ENCODE measurements at places on chromosomes 13 and 19.

GRCh38 chr13:33015241-33015668 is 968 bp upstream of the KL start:
- DNase-seq: no peak

DNA sequence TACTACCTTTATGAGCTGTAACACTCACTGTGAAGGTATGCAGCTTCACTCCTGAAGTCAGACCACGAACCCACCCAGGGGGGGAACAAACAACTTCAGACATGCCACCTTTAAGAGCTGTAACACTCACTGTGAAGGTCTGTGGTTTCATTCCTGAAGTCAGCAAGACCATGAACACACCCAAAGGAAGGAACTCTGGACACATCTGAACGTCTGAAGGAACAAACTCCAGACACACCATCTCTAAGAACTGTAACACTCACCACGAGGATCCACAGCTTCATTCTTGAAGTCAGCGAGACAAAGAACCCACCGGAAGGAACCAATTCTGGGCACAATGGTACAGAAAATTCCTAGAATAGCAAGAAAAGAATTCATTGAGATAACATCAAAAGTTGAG is 1796.5 kb upstream of the MIR17HG start:
- no peak for DNase-seq

DNA sequence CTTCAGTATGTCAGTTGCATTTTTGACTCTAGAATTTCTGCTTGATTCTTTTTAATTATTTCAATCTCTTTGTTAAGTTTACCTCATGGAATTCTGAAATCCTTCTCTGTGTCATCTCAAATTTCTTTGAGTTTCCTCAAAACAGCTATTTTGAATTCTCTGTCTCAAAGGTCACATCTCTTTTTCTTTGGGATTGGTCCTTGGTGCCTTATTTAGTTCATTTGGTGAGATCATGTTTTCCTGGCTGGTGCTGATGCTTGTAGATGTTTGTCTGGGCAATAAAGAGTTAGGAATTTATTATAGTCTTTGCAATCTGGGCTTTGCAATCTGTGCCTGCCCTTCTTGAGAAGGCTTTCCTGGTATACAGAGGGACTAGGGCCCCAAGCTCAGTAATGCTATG is 18.5 kb upstream of the KBTBD7 start:
- no peak for DNase-seq

DNA sequence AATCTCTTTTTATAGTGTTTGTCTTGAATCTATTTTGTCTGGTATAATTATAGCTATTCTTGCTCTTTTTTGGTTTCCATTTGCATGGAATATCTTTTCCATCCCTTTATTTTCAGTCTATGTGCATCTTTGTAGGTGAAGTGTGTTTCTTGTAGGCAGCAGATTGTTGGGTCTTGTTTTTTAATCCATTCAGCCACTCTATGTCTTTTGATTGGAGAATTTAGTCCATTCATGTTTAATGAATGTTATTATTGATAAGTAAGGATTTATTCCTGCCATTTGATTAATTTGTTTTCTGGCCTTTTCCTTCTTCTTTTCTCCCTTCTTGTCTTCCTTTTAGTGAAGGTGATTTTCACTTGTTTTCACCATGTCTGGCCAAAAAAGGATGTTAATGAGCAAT is 11.7 kb upstream of the ZDHHC20 start:
- no peak for DNase-seq

- no peak for DNase-seq
Measured at GRCh38 chr13:37492075-37492474, 106.5 kb downstream of the POSTN start.

GRCh38 chr13:31919241-31919640 is 112.3 kb upstream of the FRY start:
- DNase-seq: no peak

DNA sequence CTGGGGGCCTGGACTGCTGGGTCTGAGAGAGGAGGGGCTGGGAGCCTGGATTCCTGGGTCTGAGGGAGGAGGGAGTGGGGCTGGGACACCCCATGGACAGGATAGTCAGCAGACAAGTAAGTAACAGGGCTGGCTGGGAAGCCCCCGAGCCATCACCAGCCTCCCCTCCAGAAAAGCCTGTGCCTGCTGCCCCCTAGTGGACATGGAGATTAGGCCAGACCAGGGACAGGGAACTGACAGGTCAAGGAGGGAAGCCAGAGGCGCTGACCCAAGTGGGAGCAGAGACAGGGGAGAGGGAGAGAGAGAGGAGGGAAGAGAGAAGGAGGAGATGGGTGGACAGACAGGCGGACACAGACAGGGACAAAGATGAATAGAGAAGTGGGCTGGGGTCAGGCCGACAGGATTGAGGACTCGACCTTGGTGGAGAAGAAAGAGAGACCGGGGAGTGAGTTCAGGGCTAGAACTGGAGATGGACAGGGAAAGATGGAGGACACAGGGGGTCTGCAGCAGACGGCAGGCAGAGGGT is 6.7 kb upstream of the ERFL start:
- DNase-seq: peak; percentile 44

- DNase-seq: no peak
Measured at GRCh38 chr13:44232774-44233173, 140.8 kb upstream of the SERP2 start.

Data from activated CD8-positive, alpha-beta memory T cell treated with anti-CD3 and anti-CD28 coated beads for 48 hours (primary cell).